ENCODE measurements at places on chromosomes 1 and 21. TPM values are rescaled to one million over a fixed set of nuclear protein-coding genes. Genes with fewer than 3 reads are reported as not detected.

TNFRSF18 gene
- total RNA-seq = 8.1 TPM

TDRKH gene
- total RNA-seq = 13.5 TPM

ATP6V1G3 gene
- 1.9 TPM for total RNA-seq

PIGK gene
- 38.5 TPM for total RNA-seq

FLAD1 gene
- total RNA-seq = 34.1 TPM

LRRC38 gene
- not detected for total RNA-seq

RAB3GAP2 gene
- total RNA-seq = 38.1 TPM
